ELF-1 (cell line): ENCODE measurements at places on chromosomes 5 and 9.

GRCh38 chr9:135468854-135469521, 10.6 kb upstream of the PPP1R26 start:
- peak; percentile 44 for DNase-seq

DNA sequence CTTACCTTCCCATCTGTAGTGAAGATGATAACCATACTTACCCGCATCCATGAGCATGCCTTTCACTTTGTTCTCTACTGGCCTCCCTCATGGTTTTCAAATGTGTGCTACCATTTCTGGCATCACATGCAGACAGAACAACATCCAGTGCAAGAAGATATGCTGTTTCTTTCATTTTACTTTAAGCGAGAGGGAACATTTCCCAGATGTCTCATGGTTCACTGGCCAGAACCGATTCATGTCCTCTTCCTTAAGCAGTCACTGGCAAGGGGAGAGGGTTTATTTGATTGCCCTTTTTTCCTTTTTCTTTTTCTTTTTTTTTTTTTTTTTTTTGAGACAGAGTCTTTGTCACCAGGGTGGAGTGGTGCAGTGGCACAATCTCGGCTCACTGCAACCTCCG, 37.7 kb downstream of the ARRDC3 start:
- no peak for DNase-seq

DNA sequence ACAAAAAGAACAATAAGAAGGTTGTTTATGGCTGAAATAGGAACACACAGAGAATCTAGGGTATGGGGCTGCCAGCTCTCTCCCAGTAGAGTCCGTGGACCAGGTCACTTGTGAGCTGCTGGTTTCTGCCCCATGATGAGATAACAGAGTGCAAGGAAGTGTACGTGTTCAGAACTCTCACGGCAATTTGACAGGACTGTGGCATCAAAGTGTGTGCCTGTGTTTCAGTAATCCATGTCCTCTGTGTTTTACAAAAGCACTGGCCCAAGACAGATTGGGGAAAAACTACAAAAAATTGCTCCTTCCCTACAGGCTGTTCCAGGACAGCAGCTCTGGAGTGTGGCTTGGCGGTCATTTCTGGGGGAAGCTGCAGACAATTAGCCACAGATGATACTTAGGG, 184.6 kb downstream of the AUH start:
- DNase-seq, result no peak

DNA sequence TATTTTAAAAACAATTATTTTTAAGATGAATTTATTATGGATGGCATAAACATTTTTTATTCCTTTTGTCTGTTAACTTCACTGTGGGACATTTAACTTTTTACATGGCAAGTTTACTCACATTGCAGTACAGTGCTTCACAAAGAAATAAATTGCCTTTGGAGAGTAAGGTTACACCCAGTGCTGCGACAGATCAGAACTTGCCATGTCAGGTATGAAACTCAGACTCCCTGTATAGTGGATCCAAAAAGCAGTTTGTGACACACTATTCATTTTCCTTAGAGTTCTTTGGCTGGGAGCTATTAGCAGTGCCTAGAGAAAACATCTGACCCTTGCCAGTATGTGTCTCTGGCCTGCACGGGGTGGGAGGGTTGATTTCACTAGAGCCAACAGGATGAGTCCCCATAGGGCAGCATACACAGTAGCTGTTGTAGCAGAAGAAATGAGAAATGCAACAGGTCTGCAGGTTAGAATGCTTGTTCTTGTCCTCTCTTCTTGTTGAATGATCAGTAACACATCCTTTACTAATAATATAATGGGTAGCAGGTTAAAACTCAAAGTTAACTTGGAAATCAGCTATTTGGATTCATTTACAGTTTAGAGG, 42.9 kb downstream of the STARD4 start:
- no peak for DNase-seq

DNA sequence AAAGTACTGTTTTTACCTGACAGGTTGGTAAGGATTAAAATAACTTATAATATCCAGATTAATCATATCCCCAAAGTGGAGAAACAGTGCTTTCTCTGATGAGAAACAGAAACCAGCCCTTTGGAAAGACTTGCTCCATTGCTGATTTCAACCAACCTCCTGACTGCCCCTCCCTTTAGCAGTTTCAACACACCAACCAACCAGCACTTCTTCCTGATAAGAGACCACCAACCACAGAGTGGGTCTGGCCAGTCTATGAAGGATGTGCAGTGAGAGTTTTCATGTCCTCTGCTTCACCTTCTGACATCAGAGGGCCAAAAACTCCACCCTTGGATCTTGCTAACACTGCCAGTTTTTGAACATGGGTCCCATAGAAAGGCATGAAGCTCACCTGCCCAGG, 28.1 kb downstream of the RIGI start:
- DNase-seq, result no peak
